ENCODE measurements at places on chromosomes 16 and 17. TPM values are rescaled to one million over a fixed set of nuclear protein-coding genes. Genes with fewer than 3 reads are reported as not detected.

DNA sequence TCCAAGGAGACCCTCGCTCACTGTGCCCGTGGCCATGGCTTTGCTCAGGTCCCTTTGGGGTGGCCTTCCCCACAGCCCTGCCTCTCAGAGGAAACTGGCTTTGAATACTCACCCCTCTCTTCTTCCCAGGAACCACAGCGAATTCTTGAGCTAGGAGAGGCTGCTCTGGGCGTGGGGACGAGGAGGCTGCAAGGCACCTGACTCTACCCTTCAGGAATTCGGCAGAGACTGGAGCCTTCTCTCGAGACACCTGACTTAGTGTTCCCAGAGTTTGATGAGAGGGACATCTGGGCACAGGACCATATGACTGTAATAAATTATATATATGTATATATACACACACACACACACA, 6.2 kb downstream of the LLGL2 start:
- DNase-seq: no peak

GRCh38 chr16:19883296-19883965, 1.2 kb downstream of the GPRC5B start:
- DNase-seq: peak; percentile 35

DNA sequence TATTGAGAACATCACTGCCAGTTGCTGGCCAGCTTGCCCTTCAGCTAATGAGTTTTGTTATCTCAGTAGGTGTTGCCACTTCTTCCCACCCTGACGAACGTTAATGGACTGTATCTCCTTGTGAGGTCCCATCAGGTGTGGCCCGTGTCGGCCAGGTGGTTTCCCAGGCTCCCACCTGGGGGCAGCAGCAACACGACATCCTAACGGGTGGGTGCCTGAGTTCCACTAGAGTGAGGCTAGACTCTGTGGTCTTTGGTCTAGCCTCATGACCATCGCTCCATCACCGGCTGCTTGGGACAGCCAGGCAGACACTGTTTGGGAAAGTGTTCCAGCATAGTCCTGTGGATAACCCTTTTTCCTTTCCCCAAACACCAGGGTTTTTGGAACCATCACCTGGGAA, 45.6 kb upstream of the LCMT1 start:
- DNase-seq: no peak

- peak; percentile 30 for DNase-seq
Observed at GRCh38 chr16:65120831-65121721, 787 bp downstream of the CDH11 start.

The CAMKK1 gene
- 1.7 TPM for total RNA-seq

DNA sequence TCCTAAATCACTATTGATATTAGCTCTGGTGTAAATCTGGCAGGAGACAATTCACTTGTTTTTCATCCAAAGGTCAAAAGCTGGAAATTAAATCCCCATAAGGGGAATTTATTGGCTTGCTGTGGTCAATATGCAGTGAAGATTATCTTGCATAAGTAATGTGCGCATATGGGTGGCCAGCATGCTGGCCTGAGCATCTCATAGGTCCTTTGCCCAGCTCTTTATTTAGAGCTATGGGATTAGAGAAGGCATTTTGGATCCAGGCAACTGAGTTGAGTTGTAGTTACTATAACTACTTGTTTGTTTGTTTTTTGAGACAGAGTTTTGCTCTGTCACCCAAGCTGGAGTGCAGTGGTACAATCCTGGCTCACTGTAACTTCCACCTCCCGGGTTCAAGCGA, 110.7 kb downstream of the AATF start:
- DNase-seq: no peak

GRCh38 chr17:61158376-61158775, 241.3 kb upstream of the TBX2 start:
- no peak for DNase-seq

GRCh38 chr17:41455236-41455635, 11.9 kb downstream of the KRT32 start:
- peak; percentile 52 for DNase-seq

The PRSS27 gene
- not detected for total RNA-seq

DNA sequence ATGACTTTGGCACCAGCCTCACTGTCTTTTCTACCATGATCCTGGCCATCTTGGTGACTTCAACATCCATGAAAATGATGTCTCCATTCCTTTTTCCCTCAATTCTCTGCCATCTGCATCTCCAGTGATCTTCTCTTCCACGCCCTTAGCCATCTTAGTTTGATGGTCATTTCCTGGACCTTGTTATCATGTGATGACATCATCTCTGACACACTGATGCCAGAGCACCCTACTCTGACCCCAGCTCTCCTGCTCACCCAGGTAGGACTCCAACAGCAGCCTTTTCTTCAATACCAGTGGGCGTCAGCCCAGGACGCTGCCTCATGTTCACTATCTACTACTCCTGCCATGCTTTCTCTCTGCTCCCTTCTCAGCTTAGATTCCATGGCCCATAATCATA, 83.2 kb downstream of the ZZEF1 start:
- no peak for DNase-seq

DNA sequence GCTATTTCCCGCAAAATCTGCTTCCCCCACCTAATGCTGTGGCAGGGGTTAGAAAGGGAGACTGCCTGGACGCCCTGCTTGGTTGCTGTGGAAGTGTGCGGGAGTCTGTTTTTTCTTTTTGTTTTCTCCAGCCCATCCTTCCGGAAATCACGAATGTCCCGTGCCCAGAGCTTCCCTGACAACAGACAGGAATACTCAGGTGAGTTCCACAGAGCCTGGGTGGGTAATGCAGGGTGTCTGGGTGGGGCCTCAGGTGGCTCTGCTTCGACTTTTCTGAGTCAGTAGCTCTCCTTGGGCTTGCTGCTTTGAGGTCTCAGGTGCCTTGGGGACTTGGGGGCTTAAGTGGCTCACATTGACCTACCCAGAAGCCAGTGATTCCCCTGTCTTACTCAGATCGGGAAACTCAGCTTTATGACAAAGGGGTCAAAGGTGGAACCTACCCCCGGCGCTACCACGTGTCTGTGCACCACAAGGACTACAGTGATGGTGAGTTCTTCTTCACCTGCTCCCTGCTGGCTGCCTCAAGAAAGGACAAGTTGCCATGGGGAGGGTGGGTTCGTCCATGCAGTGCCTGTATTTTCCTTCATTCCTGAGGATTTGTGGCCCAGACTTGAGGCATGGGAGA, 11.4 kb downstream of the LIMD2 start:
- no peak for DNase-seq

- DNase-seq: no peak
Observed at GRCh38 chr17:56577190-56577842, 16.2 kb upstream of the NOG start.

The KLHL10 gene
- not detected for total RNA-seq

The WFIKKN1 gene
- total RNA-seq: 2.9 TPM

- DNase-seq: no peak
Observed at GRCh38 chr16:10441726-10442125, 55.9 kb downstream of the ATF7IP2 start.

The KDM6B gene
- total RNA-seq: 3.2 TPM

The ABCA9 gene
- not detected for total RNA-seq

- peak; percentile 69 for DNase-seq
Observed at GRCh38 chr17:13337864-13338371, 263.8 kb downstream of the HS3ST3A1 start.

DNA sequence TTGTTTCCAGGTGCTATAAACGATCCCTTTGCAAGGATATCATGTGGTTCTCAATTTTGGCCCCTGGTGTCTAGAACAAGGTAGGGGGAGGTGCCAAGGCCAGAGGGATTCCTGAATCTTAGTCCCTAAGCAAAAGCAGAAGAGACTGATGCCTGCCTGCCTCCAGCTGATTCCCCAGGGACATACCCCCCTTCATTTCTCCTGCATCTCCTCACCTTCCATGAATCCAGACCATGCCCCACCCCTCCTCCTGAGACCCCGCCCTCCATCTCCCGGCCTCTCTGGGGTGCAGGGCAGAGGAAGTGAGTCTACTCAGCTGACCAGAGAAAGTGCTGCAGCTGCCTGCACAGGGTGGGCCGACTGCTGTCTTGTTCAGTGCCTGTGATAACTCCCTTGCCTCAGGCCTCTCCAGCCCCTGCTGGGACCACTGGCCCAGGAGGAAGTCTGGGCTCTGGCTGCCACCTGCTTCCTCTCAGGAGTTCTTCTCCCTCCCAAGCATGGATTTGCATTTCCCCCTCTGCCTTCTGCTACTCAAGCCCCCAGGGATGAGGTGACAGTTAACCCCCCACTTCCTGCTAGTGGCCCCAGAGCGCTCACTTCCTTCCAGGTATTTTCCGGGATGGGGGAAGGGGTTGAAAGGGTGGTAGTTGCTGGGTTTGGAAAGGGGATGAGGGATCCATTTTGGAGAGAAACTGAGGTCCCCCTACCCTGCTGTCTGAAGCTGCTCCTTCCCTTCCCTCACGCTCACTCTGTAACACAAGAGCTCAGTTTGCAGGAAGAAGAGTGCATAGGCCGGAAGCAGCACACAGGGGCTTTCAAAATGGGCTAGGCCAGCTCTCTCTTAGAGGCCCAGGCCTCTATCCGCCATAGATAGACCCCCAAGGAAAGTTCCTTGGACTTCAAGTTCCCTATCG, 10.5 kb upstream of the TSPOAP1 start:
- DNase-seq: peak; percentile 88

GRCh38 chr17:69967910-69968411, 107.1 kb upstream of the KCNJ16 start:
- DNase-seq: peak; percentile 98

The PIRT gene
- total RNA-seq: not detected

DNA sequence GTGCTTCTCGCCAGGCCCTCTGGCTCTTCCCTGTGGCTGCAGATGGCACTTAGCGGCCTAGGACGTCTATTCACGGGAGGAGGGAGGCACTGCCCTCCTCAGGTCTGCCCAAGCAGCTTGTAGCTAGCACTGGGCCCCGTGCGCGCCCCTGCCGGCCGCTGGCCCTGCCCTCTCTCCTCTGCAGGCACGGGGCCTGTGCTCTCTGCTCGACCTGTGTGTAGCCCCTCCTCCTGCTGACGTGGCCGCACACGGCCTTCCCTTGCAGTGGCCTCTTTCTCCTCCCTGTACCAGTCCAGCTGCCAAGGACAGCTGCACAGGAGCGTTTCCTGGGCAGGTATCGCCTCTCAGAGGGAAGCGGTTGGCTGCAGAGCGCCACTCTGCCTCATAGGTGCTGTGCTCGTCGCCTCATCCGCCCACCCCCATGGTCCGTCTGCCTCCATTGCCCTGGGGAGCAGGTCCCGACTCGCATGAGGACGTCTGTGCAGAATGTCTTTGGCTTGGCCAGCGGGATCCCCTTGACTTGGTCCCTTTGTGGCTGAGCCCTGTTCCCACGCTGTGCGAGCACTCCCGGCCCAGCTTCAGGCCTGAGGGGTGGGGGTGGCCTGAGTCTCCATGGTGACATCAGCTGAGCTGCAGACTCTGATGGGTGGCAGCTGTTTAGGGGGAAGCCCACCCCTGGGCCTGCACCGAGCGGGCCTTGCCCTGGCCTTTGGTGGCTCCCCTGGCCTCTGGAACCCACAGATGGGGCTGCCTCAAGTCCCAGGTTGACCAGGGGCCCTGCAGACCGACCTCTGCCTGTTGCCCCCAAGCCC, 34.6 kb downstream of the TSC2 start:
- DNase-seq: no peak

The CCL18 gene
- total RNA-seq: not detected

DNA sequence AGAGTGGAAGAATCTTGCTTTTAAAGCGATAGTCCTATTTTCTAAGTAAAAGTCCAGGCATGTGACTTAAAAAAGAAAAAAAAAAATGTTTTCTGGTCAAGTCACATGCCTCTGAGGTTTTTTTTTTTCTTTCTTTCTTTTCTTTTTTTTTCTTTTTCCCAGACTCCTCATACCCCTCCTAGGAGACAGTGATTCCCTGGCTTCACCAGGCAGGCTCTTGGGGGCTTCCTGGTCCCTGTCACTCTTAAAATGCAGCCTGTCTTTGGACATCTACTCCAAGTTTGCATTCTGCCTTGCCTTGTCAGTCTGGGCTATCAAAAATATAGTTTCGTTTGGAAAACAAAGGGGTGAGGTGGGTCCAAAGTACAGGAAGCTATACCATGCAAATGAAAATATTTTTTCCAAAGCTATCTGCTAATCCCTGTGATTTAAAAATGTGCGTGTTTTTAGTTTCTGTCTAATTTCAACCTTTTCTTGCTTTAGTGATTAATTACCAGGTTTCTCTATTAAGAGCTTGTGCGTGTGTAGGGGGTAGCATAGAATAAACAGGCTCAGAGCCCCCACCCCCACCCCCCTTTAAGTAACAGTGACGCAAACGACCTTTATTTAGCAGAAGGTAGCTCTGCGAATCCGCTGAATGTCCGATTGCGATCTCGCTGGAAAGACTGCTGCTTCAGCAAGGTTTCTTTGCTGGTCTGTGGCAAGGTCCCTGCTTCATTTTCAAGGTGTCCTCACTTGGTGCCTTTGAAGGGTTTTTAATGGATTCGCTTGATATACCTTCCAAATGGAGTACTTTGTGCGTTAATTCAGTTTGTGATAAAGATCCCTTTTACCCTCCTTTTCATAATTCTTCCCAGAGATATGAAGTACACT, 510.2 kb downstream of the WWOX start:
- DNase-seq: no peak

GRCh38 chr17:56896217-56896967, 17.5 kb downstream of the TRIM25 start:
- no peak for DNase-seq

The CHP2 gene
- not detected for total RNA-seq
